ENCODE measurements at places on chromosomes 7 and 10. TPM values are rescaled to one million over a fixed set of nuclear protein-coding genes. Genes with fewer than 3 reads are reported as not detected.
A peak's percentile ranks its signal among the peaks of the same experiment; 100 is the strongest.

DNA sequence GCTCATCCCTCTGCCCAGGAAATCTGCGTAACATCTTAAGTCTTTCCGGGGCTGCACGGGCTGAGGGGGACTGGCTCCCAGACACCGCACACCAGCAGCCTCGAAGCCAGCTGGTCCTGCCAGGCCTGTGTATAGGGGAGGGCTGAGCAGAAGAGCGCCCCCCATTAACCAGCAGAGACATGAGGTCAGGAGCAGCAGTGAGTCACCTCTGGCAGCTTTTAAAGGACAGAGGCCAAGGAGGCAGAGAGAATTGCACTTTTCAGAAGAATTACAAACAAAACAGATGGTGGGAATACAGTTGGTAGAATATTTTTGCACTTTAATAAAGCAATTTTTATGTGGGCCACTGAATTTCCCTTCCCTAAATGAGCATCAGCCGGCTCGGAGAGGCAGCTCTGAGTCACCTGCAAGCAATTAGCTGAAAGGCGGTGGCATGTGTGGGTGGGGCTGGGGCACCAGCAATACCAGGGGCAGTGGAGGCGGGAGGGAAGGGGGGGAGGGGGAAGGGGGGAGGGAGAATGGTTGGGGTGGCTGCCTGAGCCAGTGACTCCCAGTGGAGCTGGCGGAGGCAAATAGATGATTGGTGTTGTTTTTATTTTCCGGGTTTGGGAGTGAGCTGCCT is 39.1 kb downstream of the GOLGA7B start:
- DNase-seq: peak; percentile 7
- no peaks in the 10 kb centered on the region for H3K27me3 ChIP-seq
- no peak overlapping the region for H3K27ac ChIP-seq
- H3K4me3 ChIP-seq: no peak overlapping the region
- H3K4me1 ChIP-seq: peaks cover 1% of the 10 kb centered on the region
- H3K36me3 ChIP-seq: no peaks in the 10 kb centered on the region

- DNase-seq: no peak
- no peak overlapping the region for H3K27ac ChIP-seq
- H3K4me1 ChIP-seq: no peaks in the 10 kb centered on the region
- no peak overlapping the region for H3K4me3 ChIP-seq
- peaks cover 7% of the 10 kb centered on the region for H3K36me3 ChIP-seq
Observed at GRCh38 chr10:125721035-125721434, 1.5 kb downstream of the EDRF1 start.

OPALIN gene
- not detected for total RNA-seq

GRCh38 chr10:2987185-2987768 is 80.1 kb upstream of the PFKP start:
- H3K27me3 ChIP-seq: no peaks in the 10 kb centered on the region
- H3K4me3 ChIP-seq: no peak overlapping the region
- H3K4me1 ChIP-seq: peaks cover 2% of the 10 kb centered on the region
- DNase-seq: no peak

CD36 gene
- total RNA-seq: 0.54 TPM

- H3K36me3 ChIP-seq: no peaks in the 10 kb centered on the region
- no peak for DNase-seq
- no peak overlapping the region for H3K4me3 ChIP-seq
- no peaks in the 10 kb centered on the region for H3K27me3 ChIP-seq
- H3K4me1 ChIP-seq: no peaks in the 10 kb centered on the region
Observed at GRCh38 chr7:78265071-78265470, 466.5 kb downstream of the PHTF2 start.

DNA sequence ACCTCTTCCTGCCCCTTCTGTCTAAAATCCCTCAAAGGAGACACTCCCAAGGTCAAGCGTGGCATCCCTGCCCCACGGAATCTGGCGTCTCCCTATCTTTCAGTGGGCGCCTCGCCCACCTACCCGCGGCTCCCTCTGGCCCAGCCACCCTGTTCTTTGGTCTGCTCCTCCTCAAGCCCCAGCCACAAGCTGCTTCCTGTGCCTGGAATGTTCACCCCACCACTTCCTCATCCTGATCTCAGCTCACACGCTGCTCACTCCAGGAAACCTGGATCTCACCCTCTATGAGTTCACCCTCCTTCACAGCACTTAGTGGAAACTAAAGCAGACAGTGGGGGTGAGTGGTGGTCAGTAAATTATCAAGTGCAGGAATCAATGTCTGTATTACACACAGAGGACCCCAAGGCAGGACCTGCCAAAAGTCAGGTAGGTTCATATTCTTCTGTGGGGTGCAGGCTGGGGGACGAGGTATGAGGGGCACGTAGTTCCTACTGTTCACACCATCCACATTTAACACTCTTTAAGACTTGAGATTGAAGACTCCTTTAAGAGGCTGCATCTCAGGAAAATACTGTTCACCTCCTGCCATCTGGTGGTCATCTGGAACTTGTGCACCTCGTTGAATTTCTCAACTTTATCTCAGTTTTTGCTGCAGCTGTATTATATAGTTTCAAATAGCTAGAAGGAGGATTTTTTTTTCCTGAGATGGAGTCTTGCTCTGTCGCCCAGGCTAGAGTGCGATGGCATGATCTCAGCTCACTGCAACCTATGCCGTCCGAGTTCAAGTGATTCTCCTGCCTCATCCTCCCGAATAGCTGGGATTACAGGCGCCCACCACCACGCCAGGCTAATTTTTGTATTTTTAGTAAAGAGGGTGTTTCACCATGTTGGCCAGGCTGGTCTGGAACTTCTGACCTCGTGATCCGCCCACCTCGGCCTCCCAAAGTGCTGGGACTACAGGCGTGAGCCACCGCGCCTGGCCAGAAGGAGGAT is 166.6 kb downstream of the ARHGAP21 start:
- H3K4me1 ChIP-seq: no peaks in the 10 kb centered on the region
- H3K36me3 ChIP-seq: no peaks in the 10 kb centered on the region
- peaks cover 3% of the 10 kb centered on the region for H3K27me3 ChIP-seq
- peak; percentile 79 for DNase-seq

DNA sequence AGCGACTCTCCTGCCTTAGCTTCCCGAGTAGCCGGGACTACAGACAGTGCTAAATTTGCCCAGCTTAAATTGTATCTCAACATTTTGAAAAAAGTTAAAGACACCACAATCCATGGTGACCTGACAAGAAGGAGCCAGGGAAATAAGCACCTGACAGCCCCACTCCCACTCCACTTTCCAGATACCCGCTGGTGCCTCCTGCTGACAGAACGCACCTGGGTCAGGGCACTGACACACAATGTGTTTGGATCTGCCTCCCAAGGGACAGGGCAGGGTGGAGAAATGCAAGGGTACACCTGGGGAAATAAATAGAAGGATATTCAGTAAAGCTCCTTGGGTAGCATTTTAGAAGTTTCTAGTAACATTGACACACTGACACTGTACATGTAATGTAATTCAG is 58.9 kb upstream of the OPN4 start:
- H3K27me3 ChIP-seq: peaks cover 4% of the 10 kb centered on the region
- H3K4me1 ChIP-seq: no peaks in the 10 kb centered on the region
- H3K27ac ChIP-seq: no peak overlapping the region
- H3K36me3 ChIP-seq: no peaks in the 10 kb centered on the region
- H3K4me3 ChIP-seq: no peak overlapping the region

GARIN1A gene
- total RNA-seq: 0.18 TPM

DNA sequence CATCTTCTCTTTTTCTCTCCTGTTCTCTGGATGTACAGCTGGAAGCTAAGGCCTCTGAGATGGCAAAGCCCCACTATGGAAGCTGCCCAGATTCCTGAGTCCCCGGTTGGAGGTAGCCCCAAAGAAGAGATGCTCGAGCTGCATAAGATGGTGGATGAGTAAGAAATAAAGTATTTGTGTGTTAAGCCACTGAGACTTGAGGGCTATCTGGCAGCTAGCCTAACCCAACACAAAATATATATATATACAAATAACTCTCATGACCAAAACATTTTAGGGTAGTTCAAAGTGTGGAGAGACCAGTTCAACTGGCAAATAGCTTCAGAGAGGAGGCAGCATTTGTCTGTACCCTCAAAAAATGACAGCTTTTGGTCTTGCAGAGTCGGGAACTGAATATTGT is 72.4 kb upstream of the PDE1C start:
- no peaks in the 10 kb centered on the region for H3K36me3 ChIP-seq
- H3K4me3 ChIP-seq: no peak overlapping the region
- peaks cover 7% of the 10 kb centered on the region for H3K4me1 ChIP-seq

GRCh38 chr7:90825779-90826178 is 229.7 kb downstream of the CDK14 start:
- no peaks in the 10 kb centered on the region for H3K27me3 ChIP-seq
- no peak overlapping the region for H3K4me3 ChIP-seq
- H3K4me1 ChIP-seq: peaks cover 3% of the 10 kb centered on the region
- H3K36me3 ChIP-seq: no peaks in the 10 kb centered on the region
- peak; percentile 80 for DNase-seq
- no peak overlapping the region for H3K27ac ChIP-seq

- no peak overlapping the region for H3K27ac ChIP-seq
- H3K27me3 ChIP-seq: no peaks in the 10 kb centered on the region
- H3K4me1 ChIP-seq: peaks cover 18% of the 10 kb centered on the region
- DNase-seq: peak; percentile 88
Observed at GRCh38 chr7:151484971-151485707, 34.6 kb downstream of the RHEB start.

DPP6 gene
- total RNA-seq: not detected

GRCh38 chr10:54940418-54940817 is 139.4 kb upstream of the PCDH15 start:
- H3K36me3 ChIP-seq: no peaks in the 10 kb centered on the region
- DNase-seq: no peak
- no peak overlapping the region for H3K27ac ChIP-seq
- no peak overlapping the region for H3K4me3 ChIP-seq
- H3K4me1 ChIP-seq: no peaks in the 10 kb centered on the region

PRPS1L1 gene
- not detected for total RNA-seq

DNA sequence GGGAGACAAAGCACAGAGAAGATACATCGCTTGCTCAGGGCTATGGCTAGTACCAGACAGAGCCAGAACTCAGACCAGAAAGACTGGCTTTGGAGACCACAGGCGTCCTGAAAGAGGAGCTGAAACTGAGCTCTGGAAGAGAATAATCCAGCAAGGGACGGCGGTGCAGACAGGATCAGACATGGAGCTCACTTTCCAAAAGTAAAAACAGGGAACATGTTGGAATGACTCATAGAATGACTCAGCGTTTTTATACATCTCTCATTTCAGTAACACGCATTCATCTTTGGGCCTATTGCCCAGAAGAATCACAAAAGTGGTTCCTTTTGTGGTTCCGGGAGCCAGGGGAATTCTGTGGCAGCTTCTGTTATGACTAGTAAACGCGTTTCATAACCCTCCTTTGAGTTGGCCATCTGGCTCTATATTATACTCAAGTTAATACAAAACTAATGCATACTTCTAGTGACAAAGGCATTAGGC is 37.2 kb downstream of the PLEKHS1 start:
- peak; percentile 96 for DNase-seq
- peaks cover 6% of the 10 kb centered on the region for H3K27me3 ChIP-seq
- no peaks in the 10 kb centered on the region for H3K36me3 ChIP-seq
- peak overlapping the region; percentile 78 for H3K27ac ChIP-seq

DNA sequence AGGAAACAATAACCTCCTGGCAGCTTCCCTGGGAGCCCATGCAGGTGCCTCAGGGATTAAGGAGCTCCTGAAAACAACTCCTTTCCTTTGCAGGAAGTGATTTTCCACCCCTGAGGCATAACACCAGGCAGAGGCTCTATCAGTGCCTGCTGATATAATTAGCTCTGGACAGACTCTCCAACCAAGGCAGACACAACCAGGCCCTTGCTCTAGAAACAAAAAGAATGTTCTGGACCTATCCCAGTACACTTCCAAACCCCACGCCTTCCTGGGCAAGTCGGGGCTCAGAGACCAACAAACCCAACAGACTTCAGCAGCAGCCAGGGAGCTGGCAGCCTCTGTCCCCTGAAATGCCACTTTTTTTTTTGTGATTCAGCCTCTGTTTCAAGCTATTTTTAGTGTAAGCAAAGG is 247.1 kb downstream of the KCNMA1 start:
- peak overlapping the region; percentile 17 for H3K27ac ChIP-seq
- DNase-seq: no peak
- H3K36me3 ChIP-seq: no peaks in the 10 kb centered on the region
- H3K4me3 ChIP-seq: no peak overlapping the region
- peaks cover 26% of the 10 kb centered on the region for H3K4me1 ChIP-seq
- no peaks in the 10 kb centered on the region for H3K27me3 ChIP-seq

- H3K27ac ChIP-seq: no peak overlapping the region
- no peaks in the 10 kb centered on the region for H3K36me3 ChIP-seq
- peaks cover 2% of the 10 kb centered on the region for H3K4me1 ChIP-seq
- no peak for DNase-seq
Observed at GRCh38 chr10:3295582-3296151, 123.1 kb upstream of the PITRM1 start.

GRCh38 chr7:91320366-91321078 is 56.3 kb downstream of the FZD1 start:
- no peaks in the 10 kb centered on the region for H3K4me1 ChIP-seq
- H3K27me3 ChIP-seq: peaks cover 2% of the 10 kb centered on the region
- no peaks in the 10 kb centered on the region for H3K36me3 ChIP-seq
- H3K4me3 ChIP-seq: no peak overlapping the region

DNA sequence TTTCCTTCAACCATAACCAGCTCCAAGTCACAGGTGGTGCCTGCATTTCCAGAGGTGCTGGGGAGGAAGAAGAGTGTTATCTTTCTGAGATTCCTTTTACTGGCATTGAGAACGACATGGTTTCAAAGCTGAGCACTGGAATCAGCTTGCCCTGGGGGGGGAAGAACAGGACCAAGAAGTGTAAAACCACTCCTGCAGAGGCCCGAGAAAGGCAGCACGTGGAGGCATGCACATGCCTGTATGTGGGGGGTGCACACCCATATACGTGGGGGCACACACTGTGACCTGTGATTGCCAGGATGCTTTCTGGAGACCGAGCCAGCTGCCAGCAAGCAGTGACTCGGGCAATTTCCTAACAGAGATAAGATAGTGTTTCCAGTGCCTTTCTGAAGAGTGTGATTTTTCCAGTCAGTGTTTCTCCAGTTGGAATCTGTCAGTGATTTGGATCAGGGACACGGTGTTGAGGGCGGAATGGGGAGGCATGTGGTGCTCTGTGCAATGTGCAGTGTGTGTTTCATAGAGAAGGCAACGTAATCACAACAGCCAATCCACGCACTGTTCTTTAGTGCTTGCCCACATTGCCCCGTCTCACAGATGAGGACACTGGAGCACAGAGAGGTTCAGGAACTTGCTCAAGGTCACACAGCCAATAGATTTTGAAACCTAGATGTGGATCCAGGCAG is 4.2 kb downstream of the LRRC27 start:
- H3K27me3 ChIP-seq: no peaks in the 10 kb centered on the region
- no peak for DNase-seq
- H3K4me1 ChIP-seq: no peaks in the 10 kb centered on the region
- H3K27ac ChIP-seq: no peak overlapping the region

GRCh38 chr7:32088451-32088881 is 18.3 kb upstream of the PDE1C start:
- H3K27me3 ChIP-seq: no peaks in the 10 kb centered on the region
- peaks cover 10% of the 10 kb centered on the region for H3K4me1 ChIP-seq
- no peak for DNase-seq
- H3K27ac ChIP-seq: no peak overlapping the region

GRCh38 chr7:48255046-48255445 is 83.8 kb downstream of the ABCA13 start:
- no peak overlapping the region for H3K27ac ChIP-seq
- H3K4me1 ChIP-seq: no peaks in the 10 kb centered on the region
- peak; percentile 86 for DNase-seq
- H3K27me3 ChIP-seq: no peaks in the 10 kb centered on the region
- H3K36me3 ChIP-seq: no peaks in the 10 kb centered on the region

TMEM130 gene
- 1.1 TPM for total RNA-seq

- no peak for DNase-seq
- H3K4me1 ChIP-seq: no peaks in the 10 kb centered on the region
- no peaks in the 10 kb centered on the region for H3K27me3 ChIP-seq
- H3K36me3 ChIP-seq: no peaks in the 10 kb centered on the region
- H3K4me3 ChIP-seq: no peak overlapping the region
Observed at GRCh38 chr7:11655163-11655562, 176.8 kb downstream of the THSD7A start.

OR2A5 gene
- not detected for total RNA-seq

FOXP2 gene
- total RNA-seq: 1.7 TPM
